ENCODE measurements at places on chromosomes 5 and 9.

DNA sequence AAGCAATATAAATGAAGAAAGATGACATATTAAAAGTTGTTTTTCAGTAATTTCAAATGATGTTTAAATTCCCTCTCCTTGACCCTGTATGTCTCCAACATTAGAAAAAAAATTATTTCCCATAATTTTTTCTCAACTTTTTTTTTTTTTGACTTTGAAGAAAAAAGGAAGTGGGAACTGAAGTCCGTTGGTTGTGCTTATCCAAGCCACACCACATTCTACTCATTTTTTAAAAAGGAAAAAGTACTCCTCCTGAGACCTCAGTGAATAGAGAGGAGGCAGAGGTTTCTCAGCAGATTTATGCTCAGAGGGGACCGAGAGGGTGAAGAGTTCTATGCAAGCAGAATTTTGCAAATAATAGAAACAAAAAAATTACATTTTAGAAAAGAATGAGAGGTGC, 123.3 kb downstream of the PCSK5 start:
- peak; percentile 55 for DNase-seq

- DNase-seq, result no peak
These were observed 157.1 kb downstream of the OLFM1 start for GRCh38 chr9:135244271-135245221.

DNA sequence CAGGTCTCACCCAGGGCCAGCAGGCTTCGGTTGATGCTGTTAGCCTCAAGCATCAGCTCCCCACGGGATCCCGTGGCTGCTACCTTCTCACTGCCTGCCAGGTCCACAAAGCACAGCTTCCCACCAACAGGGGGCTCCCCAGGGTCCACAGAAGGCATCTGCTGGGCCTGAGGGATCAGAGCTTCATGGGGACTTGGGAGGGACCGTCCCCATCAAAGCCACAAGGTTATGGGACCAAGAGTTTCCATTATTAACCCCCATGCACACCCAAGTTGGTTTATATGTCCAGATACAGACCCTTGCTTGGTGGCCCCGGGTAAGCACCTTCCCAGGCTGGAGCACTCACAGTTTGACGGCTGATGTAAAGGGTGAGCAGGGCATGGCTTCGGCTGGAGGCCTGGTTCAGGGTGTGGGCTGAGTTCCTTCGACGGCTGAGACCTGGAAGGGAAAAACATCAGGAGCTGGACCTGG, 3.0 kb downstream of the KIF12 start:
- peak; percentile 15 for DNase-seq

GRCh38 chr9:136978073-136978864, 965 bp downstream of the PTGDS start:
- DNase-seq, result peak; percentile 86

- DNase-seq, result no peak
These were observed 111.5 kb upstream of the EQTN start for GRCh38 chr9:27408482-27408881.

DNA sequence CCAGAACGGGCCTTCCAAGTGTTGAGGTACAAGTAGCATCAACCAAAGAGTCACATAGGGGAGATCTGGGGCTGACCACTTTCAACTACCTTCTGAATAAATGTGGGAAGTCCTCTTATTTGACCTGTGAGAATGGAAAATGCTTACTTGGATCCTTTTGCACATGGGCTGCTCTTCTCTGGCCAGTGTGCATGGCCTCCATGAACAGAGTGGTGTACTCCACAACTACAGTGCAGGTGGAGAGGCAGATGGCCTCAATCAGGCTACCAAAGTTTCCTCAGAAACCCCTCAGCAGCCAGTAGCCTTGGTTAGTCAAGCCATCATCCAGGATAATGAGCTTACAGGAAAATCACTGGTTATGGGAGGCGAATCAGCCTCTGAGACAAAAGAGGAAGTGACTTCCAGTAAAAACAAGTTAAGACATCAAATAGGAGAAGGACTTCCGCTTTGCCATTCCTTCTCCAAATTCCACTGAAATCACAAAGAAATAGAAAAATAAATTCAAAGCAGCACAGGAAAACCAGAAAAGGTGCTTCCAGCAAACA, 18.3 kb upstream of the FCHO2 start:
- DNase-seq, result no peak

GRCh38 chr5:64632251-64632650, 58.1 kb upstream of the SHISAL2B start:
- DNase-seq, result no peak

DNA sequence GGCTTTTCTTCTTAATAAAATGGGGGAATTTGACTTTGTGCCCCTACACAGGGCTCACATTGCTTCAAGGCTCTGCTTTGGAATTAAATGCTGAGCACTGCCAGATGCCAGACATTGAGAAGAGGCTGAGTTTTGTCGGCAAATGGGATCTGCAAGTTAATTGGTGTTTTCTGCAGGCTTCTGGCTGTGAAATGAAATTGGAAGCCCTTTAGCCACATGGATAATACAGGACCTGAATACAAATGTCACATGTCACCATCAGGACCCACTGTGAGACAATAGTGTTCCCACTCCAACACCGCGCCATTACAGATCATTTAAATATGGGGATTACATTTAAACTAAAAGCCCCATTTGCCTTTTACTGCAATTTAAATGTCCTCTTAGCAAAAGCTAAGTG, 164.4 kb downstream of the ZSWIM6 start:
- DNase-seq, result no peak

DNA sequence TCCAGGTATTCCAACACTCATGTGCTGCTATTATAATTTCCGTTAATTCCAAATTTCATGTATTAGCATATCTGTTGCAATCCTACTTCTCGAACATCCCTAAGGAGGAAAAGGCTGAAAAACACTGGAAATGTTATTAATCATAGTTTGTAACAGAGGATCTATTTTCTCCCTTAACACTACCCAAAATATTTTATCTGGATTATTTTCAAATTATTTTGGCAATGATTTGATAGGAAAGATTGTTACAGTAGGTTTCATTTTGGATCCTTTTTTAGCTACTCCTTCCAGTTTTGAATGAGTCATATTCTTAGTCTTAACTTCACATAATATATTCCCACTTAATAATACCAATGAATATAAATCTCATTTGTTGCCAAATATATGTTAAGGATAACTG, 13.9 kb upstream of the NAA35 start:
- DNase-seq, result no peak

DNA sequence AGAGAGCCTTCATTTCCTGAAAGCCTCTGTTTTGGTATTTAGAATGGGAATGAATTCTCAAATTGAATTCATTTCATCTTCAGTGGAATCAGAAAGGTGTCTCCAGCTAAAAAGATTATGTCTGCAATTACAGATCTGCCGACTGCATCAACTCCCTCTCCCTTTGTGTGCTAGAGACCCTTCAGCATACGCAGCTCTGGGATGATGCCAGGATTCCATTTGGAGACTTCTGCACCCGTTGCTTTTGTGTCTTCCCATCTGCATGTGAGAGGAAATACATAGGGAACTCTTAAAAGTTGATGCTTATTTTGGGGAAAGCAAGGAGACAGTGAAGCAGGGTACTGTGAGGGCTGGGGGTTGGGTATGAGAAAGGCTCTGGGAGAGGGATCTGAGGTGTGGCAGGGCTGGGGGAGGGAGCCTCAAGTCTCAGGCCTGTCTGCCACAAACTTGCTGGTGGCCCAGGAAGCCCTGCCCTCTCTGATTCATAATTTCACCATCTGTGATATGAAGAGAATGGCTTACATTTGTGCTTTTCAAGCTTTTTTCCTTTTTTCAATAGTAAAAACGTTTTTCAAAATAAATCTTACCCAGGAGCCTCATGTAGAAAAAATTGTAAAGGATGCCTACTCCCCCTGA, 89.7 kb upstream of the SAP30L start:
- DNase-seq, result no peak

GRCh38 chr5:32461441-32462120, 17.0 kb upstream of the ZFR start:
- no peak for DNase-seq

DNA sequence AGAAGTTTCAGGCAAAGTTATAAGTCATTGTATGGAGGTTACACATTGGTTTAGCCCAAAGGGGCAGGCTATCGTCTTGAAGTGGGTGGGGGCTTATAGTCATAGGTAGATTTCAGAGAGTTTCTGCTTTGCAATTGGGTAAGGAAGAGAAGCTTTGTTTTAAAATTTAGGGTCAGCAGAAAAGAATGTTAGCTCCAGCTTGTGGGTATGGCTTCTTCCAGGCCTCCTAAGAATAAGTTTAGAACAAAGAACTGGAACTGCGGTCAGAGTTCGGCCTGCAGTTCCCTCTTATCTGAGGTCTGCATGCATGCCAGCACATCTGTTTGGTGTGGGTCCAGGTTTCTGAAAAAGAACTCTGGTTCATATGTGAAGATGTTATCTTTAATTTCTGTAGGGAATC, 96.1 kb downstream of the CYFIP2 start:
- peak; percentile 96 for DNase-seq

DNA sequence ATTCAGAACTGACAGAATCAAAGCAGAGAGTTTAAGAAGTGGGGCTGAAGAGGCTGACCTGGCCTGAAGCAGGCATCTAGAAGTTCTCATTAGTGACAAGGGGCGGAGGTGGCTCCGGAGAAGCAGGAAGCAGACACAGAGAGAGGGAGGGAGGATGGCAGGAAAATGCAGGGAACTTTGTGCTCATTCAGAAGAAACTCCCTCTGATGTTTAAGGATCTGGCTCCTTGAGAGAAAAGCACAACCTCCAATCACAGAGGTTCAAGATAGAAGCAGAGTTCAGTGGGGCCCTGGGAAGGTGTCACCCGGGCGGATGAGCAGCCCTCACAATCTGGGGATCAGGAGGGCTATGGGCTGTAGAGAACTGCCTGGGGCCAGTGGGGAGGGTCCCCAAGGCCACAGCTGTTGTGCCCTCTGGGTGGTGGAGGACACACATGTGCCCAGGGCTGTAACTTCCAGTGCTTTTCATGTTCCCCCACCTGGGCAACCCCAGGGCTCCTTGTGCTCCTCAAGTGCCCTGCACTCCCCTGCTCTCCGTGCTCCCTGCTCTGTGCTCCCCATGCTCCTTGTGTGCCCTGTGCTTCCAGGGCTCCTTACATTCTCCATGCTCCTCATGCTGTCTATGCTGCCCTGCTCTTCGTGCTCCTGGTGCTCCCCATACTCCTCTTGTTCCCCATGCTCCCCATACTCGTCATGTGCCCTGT, 51.4 kb downstream of the TRIP13 start:
- no peak for DNase-seq

GRCh38 chr5:82765765-82766164, 311.4 kb downstream of the TMEM167A start:
- no peak for DNase-seq

- DNase-seq, result peak; percentile 92
These were observed 1.0 kb downstream of the KLF9 start for GRCh38 chr9:70413464-70413798.

DNA sequence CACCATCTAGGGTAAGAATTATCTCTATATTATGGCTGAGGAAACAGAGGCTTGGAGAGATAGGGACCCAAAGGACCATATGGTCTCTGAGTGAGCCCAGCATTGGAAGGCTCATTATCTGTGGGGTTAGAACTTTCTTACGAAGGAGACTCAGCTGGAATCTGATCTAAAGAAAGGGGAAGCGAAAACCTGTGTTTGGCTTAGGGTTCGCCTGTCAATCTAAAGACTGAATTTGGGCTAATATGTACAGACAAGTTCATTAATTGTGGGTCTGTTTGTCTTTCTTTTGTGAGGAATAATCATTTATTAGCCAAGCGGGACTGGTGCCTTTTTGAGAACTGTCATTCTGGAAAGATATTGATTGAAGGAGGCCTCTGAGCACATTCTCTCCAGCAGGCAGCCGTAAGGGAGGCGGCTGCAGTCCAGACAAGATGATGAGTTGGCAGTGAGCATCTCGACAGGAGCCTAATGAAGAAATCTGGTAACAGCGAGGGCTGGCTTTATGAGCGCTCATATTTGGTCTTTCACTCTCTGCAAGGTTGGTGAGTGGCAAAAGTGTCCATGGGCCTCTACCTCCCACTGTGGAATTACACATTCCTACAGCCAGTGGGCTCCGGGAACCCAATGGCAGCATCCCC, 104.2 kb upstream of the GPR151 start:
- DNase-seq, result no peak

DNA sequence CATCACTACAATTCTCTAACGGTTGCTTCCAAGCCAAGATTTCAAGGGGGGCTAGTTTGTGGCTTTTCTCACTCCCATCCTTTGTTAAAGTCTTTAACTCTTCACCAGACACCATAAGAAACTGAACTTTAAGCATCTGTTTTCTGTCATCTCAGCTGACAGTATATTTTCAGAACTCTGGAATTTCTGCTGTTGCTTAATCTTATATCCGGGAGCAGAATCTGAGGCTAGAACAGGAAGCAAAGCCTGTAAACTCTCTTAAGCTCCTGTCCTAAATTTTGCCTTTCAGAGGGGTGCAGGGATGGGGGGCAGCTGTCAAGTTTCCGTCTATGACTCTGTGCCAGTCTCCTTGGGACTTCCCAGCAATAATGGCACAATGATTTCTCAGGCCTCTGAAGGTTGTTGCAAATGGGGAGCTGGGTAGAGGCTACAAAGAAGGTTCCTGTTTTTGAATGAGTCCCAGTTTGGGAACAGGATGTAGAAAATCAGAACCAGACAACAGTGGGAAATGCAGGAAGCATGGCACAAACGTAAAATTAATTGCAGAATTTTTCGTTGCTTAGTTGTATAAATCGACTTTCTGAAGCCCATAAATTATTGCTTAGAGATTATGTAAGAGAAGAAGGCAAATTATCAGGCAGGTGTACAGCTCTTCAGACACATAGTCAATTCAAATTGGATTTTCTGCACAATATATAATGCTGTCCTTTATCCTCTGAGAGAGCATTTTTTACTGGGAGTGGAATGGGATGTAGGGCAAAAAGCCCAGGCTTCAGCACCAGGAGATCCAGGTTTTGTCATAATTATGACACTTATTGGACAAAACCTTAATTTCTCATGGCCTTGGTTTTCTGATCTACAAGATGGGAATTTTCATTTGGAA, 430.9 kb downstream of the DMAC1 start:
- DNase-seq, result peak; percentile 5

GRCh38 chr5:178630475-178630930, 3.7 kb upstream of the CLK4 start:
- DNase-seq, result no peak

DNA sequence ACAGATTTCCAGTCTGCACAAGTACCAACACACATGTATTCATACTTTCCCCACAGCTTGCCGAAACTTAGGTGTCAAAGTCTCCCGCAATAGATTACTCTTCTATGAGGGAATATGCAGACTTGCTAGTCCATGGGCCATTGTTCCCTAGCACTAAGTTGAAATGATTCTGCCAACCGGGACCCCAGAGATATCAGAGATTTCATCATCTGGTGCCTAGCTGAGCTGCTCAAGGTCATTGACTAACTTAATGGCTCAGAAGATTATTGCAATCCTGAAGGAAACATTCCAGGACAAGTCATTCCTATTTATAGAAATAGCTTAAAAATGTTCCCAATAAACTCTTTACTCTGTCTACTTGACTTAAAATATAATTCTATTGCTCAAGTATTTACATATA, 202.6 kb downstream of the PIK3R1 start:
- DNase-seq, result no peak

GRCh38 chr9:109780453-109781033, 545 bp downstream of the PALM2AKAP2 start:
- DNase-seq, result no peak

Data from hematopoietic multipotent progenitor cell treated with erythropoietin and hydrocortisone succinate and interleukin-3 and kit ligand, for 4 days (in vitro differentiated cells).